HFF-Myc (cell line): ENCODE measurements at places on chromosomes 16 and 17.

- no peak for DNase-seq
Measured at GRCh38 chr16:29756654-29757053, 10.9 kb upstream of the C16orf54 start.

- no peak for DNase-seq
Measured at GRCh38 chr16:75862098-75862386, 135.8 kb upstream of the CPHXL start.

DNA sequence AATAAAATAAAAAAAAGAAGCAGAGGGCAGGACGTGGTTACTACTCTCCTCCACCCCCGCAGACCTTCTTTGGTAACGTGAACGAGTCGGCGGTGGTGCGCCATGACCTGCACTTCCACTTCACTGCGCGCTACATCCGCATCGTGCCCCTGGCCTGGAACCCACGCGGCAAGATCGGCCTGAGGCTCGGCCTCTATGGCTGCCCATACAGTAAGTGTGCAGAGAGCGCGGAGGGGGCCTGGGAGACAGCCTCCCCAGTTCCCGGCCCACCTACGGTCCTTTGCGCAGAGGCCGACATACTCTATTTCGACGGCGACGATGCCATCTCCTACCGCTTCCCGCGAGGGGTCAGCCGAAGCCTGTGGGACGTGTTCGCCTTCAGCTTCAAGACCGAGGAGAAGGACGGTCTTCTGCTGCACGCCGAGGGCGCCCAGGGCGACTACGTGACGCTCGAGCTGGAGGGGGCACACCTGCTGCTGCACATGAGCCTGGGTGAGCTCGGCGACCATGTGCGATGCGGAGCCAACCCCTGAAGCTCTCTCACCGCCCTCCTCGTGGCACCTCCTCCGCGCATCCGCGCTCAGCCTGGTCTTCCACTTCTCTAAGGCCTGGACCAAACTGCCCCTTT, 2.7 kb downstream of the CNTNAP1 start:
- DNase-seq, result no peak

DNA sequence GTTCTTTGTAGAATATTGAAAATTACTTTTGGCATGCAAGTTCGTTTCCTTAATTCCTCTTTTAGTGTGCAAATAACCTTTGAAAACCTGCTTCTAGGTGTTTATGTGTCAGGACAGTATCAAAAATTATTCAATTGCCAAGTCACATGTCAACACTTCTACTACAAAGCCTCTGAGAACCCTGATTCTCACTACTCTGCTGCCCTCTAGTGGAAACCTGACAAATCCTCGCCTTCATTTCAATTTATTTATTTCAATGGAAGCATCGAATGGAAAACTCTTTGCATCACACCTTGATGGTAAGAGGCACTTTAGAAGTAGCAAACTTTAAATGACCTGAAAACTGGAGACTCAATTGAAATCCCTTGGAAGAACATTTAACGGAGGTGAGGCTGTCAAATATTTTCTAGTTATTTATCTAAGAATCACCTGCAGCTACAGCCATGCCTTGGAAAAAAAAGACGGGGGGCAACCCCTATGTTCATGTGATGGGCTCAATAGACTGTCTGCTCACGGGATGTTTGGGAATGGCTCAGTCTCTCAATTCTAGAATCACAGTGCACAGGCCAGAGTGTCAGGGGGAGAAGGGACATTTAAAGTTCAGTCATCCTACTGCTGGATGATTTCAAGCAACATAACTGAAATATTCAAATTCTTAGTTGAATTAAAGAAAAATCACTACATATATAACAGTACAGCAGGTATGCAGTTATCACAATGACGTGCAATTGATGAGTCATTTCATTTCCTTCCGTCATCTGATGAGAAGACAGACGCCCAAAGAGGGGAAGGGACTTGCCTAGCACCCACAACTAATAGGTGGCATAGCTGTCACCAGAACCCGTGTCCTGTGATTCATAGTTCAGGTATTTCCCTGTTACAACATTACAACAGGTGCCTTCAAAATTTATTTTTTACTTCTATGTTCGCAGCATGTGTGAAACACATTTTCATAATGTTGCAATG, 563.9 kb downstream of the TOX3 start:
- DNase-seq, result peak; percentile 41

DNA sequence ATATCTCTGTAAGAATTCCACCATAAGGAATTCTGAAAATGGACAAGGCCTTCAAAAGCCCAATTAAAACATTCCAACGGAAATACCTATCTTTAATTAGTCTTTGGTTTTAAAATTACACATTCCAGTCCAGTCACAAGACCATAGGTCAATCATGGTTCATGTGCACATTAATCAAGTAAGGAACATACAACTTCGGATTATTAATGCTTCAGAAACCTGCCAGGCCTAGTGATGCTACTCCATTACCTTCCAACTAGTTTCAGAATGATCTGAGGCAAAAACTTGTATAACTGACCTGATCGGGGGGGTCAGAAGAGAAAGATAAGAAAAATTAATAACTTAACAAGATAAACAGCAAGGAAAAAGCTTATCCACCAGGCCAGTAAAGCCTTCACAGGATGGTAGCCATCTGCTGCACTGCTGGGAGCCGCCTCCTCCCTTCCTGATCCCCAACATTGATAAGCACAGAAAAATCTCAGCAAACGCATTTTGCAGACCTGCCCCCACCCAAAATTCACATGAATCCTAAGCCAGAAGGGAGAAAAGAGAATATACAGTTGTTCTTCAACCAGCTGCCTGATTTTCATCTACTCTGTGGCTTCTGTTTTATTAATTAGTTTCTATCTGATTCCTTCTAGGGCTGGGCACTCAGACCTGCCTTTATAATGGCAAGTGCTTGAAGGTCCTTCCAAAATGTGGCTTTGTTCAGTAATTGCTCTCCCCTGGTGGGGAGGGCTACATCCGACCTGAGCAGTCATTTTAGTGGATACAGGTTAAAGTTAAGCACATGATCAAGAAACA, 6.0 kb downstream of the SDR42E1 start:
- DNase-seq, result no peak
